Substantia nigra (tissue), 51 donors: ENCODE measurements at places on chromosomes 2 and 18.

GRCh38 chr18:41630232-41630886, 324.7 kb upstream of the PIK3C3 start:
- no peak for DNase-seq

DNA sequence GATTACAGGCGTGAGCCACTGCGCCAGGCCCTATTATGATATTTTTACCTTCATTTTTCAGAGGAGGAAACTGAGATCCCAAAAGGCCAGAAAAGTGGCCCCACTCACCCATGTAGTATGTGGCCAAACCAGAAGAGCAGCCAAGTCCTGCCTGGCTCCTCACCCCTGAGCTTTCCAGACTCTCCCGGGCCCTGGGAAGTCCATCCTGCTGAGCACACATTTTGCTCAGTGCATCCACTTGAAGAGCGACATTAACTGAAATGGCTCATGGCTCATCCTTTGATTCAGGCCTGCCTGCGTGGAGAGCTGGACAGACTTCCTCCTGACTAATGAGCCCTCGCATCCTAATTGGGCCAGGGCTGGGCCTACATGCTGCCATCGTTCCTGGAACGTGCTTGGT, 9.5 kb upstream of the NGEF start:
- DNase-seq: no peak

DNA sequence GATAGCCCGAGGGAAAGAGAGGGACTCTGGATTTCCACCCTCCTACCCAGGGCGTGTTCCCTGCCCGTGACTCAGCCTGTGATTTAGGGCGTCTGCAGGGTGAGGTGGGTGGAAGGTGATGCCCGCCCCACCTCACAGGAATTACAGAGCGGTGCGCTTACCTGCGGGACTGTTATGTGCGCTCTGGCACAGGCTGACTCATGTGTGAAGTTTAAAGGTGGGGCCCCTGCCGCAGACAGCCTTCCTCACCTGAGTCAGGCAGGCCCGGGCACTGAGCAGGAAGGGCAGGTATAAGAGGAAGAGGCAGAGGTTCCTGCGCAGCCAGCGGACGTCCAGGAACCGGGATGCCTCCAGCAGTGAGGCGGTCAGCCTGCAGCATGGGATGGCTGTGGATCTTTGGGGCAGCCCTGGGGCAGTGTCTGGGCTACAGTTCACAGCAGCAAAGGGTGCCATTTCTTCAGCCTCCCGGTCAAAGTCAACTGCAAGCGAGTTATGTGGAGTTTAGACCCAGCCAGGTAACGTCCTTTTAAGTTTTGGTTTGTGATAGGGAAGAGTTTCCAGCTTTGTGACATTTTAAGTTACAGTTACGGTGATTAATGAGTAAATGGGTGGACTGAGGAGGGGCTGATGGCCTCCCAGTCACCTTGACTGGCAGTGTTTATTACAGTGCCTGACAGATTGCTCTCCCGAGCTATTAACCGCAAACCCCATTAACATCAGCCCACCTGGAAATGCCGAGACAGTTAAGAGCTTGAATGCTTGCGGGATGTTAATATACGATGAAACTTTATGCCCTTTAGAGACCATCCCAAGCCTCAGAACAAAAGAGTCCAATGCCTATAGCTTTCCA, 141.6 kb upstream of the TTC39C start:
- DNase-seq: no peak

DNA sequence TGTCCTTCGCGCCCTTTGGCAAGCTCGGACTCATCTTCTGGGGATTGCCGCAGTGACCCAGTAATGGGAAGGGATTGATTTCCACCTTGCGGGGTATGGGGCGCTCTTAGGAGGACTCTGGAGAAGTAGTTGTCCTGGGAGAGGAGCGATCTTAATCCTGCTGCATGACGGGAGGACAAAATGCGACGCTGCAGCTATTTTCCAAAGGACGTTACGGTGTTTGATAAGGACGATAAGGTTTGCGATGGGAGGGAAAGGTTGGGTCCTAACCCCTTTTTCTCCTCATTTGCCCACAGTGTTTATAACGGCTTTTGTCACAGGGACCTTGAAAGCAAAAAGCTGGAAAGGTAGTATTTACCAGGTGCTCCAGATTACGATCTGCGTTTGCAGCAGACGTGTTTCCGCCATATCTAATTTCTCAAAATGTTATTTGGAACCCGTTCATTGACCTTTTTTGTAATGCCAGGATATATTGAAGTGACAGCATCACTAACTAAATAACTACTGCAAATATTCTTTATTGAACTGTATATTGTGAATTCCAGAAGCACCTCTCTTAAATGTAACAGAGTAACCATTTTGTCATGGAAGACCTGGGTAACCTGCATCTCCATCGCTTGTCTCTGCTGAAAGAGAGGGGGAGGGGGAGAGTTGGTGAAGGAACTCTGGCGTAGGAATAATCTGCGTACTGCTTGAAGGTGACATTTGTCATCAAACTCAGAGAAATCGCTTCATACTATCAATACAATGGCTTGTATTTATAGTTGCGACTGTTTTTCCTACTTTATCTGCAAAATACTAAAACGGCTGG, 590 bp downstream of the MDH1 start:
- no peak for DNase-seq

GRCh38 chr2:28300485-28301341, 91.9 kb upstream of the FOSL2 start:
- DNase-seq: no peak

DNA sequence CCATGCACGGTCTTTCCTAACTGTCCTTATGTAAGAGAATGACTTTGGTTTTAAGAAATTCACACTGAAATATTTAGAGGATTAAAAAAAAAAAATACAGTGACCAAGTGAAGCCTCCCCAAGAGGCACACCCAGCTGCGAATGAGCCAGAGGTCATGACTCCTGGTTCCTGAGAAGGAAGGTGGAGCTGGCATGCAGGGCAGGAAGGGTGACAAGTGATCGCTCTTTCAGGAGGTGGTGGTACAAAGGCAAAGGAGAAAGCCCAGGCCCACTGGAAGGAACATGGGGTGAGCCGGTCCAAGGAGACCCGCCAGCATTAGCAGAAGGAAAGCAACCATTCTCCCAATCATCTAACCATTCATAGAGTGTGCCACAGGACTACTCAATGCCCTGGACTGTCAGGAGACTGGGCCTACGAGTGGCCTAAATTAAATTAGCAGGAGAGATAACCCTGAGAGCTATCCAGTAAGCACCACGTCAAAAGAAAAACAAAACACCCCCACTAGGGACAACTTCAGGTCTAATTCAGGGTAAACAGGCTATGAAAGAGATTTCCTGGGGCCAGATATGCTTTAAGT, 7.8 kb downstream of the INO80C start:
- DNase-seq: no peak

DNA sequence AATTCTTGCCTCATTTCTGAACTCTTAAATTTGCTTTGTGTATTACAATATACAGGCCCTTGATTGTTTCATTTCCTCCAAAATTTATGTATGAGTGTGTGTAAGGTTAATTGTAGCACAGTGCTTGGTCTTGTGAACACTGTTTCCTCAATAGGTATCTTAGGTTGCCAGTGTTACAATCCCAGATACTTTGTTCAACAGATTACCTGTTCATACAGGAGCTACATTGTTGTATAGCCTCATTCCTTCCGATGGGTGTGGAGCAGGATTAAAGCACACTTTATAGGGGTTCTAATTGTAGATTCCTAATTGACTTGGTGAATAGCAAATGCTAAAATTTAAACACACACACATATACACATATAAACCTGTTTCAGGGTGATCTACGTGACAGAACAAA, 10.7 kb downstream of the RBBP8 start:
- DNase-seq: no peak

DNA sequence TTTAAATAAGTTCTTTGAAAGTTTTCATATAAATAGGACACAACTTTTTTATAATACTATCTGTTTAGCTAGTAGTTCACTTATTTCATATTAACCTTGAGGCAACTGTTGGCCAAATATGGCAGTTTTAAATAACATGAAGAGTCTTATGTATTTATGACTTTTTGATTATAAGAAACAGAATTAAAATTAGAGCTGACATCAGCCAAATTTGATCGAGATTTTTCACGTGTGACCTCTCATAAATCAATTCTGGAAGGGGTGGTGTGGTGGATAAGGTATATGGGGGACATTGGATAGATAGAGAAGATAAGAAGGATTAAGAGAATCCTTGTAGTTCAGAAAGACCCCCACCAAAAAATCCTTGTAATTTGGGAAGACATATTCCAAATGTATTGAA, 776.6 kb downstream of the LRRTM4 start:
- no peak for DNase-seq

GRCh38 chr2:95225658-95226057, 18.3 kb downstream of the ZNF892 start:
- DNase-seq: no peak

- no peak for DNase-seq
Observed at GRCh38 chr2:134014196-134014960, 239.5 kb upstream of the MGAT5 start.

DNA sequence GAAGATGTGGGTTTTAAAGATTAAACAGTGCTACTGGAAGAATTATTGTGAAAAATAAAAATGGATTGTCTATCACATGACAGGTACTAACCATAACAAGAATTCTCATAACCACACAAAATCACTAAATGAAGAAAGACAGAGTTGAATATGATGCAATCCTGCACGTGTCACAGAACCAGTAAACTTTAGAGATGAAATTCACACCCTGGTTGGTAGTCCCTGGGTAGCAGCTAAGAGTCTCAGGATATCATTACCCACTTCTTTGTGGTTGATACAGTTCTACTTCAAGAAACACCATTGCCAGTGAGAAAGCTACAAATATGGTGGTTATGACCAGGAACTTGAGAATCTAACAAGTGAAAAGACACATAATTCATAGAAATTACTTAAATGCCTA, 450.2 kb downstream of the ERBB4 start:
- no peak for DNase-seq

DNA sequence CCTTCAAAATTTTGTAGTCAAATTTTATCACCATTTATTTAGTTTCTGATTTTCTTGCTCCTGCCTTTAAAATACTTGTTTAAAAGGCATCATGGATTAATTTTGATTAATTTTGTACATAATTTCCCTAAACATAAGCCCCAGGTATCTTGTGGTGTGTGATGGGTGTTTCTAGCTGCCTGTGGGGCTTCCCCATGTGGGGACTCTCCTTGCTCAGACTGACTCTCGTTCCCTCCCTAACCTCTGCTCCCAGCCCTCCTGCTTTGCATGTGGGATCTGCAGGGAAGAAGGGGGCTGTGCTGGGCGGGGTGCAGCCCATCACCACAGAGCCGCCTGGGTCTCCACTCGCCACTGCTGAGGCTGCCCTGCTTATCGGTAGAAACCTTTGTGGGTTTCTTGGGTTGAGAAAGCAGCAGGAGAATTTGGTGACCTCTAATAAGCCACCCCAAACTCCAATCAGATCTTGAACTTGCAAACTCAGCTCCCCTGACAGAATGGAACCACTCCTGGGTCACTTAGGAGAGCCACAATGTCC, 72.5 kb downstream of the MRPS9 start:
- no peak for DNase-seq

DNA sequence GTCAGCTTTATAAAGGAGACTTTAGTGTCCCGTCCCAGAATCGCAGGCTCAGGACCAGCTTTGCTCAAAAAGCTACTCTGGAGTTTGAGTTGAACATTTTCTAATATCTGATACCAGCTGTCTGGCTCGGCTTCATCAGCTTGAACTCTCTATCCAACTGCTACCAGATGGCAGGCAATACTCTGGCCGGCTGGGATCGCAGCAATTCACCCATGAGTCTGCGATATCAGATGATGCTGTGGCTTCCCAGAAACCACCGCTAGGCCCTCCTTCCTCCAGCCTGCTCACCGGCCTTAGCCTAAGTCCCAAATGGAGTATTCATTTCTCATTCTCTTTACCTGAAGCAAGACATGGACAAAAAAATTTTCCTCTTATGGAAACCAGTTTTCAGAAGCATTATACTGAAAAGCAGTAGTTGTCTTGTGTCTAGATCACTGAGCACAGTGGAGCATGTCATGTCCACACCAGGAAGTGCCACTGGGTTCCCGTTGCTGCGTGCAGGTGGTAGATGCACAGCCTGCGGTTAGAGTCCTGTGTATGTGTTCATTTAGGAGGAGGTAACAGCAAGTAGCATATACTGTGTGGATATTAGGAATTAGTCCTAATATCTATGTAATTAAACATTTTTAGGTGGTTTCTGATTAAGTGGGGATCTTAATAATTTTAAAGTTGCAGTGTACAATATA, 162.0 kb upstream of the SOX11 start:
- no peak for DNase-seq

GRCh38 chr2:55518841-55519165, 715 bp upstream of the CFAP36 start:
- no peak for DNase-seq

DNA sequence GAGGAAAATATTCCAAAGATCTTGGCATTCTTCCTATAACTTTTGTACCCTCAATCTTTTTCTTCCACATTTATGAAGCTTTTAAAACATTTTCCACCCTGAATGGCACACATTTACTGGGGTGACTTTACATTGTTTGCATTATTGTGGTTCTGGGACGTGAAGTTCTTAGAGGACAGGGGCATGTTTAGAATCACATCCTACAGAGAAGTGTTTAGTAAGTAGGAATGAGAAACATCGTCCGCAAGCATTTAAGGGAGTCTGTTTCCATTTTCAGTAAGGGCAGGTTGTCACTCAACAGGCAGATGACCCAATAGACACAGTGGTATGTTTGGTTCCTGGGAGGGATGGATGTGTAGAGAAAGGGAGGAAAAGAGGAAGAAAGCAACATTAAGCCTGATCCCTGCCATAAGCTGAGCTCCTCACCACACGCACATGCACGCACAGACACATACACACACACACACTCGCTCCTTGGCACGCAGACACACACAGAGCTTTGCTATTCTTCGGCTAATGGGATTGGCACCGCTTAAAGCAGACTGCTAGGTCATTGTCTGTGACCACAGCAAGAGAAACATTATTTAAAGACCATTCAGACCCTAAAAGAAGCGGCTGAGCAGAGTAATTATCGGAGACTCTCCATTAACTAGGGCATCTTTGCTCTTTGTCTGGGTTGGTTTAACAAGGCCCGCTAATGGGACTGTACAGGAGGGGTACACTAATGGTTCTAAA, 14.2 kb upstream of the PLEKHM3 start:
- DNase-seq: no peak

GRCh38 chr2:17627434-17627833, 86.9 kb downstream of the VSNL1 start:
- DNase-seq: no peak

- DNase-seq: no peak
Observed at GRCh38 chr2:15191789-15192188, 369.3 kb downstream of the NBAS start.
